HAP-1 (cell line): ENCODE measurements at places on chromosomes 11 and 22.

DNA sequence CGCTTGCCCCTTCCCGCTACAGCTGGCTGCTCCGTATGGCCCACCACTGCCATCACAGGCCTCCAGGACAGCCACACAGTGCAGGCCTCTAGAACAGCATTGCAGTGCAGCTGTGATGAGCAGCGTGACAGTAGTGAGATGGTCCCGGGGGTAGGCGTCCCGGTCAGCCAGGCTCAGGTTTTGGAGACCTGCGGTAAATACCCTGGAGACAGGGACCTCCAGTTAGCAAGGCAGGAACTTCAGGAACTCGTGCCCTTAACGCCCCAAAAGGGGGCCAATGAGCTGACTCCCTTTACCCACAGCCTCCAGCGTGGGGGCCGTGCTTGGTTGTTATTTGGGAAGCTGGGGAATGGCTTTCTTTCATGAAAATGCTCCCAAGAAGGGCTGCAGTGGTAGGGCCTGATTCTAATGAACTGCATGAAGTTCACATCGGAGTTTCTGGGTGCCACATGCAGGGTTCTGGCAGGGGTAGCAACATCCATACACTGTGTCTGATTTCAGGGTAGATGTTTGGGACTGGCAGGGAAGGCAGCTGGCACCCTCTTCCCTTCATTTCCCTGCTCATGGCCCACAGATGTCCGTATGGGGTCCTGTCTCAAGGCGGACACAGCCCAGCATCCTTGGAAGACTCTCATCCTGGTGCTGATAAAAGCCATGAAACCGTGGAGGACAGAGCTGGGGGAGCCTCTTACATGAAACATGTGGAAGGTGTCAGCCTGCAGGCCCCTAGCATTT, 440.5 kb downstream of the TBC1D22A start:
- DNase-seq: no peak

GRCh38 chr11:112285841-112286311, 25.2 kb upstream of the PLET1 start:
- no peak for DNase-seq

DNA sequence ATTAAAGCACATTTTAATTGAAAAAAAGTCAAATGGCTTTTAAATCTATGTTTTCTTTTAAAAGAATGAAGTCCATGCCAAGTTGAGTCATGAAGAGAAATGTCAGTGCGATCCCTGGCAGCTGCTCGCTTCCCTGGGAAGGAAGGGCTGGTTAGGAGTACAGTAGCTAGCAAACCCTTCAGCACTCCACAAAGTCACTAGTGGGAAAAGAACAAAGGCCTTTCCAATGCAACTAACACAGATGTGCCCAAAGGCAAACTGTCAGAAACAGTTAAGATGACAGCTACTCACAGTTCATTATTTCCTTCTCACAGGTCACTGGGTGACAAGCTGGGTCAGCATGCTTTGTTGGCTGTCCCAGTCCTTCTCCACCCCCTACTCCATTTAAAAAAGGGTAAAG, 308.7 kb downstream of the DCDC1 start:
- DNase-seq: no peak

DNA sequence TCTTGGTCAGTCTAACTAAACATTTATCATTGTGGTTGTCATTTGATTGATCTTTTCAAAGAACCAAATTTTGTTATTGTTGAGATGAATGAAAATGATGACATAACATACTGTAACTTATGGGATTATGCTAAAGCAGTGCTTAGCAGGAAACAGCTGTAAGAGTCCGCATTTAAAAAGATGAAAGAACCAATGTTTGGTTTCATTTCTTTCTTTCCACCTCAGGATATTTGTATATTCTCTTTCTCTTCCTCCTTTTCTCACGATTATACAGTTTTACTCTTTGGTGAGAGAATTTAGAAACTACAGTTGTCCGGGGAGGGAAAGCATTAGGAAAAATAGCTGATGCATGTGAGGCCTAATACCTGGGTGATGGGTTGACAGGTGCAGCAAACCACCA, 23.1 kb downstream of the PIH1D2 start:
- no peak for DNase-seq

DNA sequence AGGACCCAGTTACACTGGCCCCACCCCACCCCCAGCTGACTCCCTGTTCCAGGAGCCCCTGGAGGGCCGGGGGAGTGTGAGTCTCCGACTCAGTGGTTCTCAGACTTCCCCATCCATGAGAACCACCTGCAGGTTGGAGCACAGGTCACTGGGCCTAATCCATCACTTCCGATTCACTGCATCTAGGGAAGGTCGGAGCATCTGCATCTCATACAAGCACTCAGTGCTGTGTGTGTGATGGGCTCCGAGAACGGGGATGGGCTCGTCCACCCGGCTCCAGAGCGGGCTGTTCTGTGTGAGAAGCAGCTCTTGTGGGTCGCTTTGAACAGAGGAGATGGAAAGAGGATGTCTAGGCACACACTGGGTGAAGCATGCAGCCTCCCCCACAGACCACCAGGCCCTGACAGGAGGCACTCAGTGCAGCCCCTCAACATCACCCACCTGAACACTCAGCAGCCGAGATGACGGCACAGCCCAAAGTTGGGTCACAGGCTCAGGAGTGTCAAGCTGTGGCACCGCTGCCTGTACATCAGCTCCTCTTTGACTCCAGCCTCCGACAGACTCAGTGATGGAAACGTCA, 541.4 kb downstream of the BRD1 start:
- no peak for DNase-seq

- DNase-seq: no peak
Observed at GRCh38 chr11:91840640-91841240, 383.9 kb upstream of the FAT3 start.
